ENCODE measurements at places on chromosomes 16 and 17.

GRCh38 chr16:2384426-2384825 is 43.9 kb upstream of the ABCA3 start:
- no peak for DNase-seq

GRCh38 chr17:59845595-59846393 is 46.9 kb downstream of the TUBD1 start:
- peak; percentile 39 for DNase-seq

- DNase-seq: no peak
These were observed 1.2 kb upstream of the MPRIP start for GRCh38 chr17:17041018-17041521.

DNA sequence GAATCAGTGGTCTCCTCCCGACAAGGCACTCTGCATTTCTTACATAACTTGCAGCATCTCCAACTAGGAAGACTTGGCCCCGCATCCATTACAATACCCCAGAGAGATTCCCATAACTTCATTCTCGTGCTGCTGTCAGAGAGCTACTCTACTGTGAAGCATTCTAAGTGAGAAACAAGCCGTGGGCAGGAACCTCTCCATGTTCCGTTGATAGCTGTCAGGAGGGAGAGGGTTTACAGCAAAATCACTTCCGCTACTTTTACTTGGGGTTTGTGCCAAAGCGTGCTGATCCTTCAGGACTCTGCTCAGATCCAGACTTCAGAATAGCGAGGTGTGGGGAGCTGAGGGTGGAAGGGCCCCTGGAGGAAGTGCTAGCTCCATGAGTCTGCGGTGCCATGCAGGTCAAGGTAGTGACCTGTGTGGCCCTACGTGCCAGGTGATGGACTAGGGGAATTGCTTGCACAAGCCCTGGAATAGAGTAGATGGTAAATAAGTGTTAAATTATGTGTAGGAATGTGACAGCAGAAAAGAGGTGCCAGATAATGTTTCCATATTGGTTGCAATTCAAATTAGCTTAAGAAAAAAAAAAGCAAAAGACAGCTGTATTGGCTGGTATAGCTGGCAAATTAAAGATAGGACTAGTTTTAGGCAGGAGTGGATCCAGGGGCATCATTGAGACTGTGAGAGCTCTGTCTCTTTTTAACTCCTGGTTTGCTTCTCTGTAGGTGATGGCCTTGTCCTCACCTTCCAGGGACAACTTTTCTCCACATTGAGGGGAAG is 358.5 kb upstream of the ERCC4 start:
- no peak for DNase-seq

GRCh38 chr17:50283246-50283645 is 9.0 kb downstream of the TMEM92 start:
- DNase-seq: no peak

Data from CD4-positive, alpha-beta T cell treated with Interleukin-10 for 1 hour (primary cell).